ENCODE measurements at places on chromosomes 2 and 18. TPM values are rescaled to one million over a fixed set of nuclear protein-coding genes. Genes with fewer than 3 reads are reported as not detected.

The B4GALT6 gene
- total RNA-seq = 29.5 TPM

The CCDC85A gene
- 38.1 TPM for total RNA-seq

The SLC19A3 gene
- total RNA-seq = 3.9 TPM

The NCKAP1 gene
- 217 TPM for total RNA-seq

The GPR45 gene
- 1.8 TPM for total RNA-seq

The TXNDC2 gene
- not detected for total RNA-seq

The C2orf68 gene
- total RNA-seq = 29.1 TPM

The BUB1 gene
- 12.9 TPM for total RNA-seq

The NRBP1 gene
- total RNA-seq = 78.2 TPM

The HAAO gene
- total RNA-seq = 1.4 TPM

The ZNF24 gene
- total RNA-seq = 88.3 TPM
